ENCODE measurements at places on chromosomes 2 and 18.

DNA sequence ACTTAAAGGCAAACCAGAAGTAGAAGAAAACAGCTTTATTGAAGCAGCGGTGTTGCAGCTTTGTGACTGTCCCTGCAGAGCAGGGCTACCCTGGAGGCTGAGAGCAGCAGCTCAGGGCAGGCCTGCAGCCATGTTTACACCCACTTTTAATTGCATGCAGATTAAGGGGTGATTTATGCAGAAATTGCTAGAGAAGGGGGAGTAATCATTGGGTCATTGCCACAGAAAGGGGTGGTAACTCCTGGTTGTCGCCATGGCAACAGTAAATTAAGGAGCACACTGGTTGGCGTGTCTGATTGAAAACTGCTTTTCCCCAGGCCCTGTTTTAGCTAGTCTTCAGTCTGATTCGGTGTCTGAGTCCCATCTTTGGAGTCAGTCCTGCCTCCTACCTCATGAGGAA, 195.4 kb upstream of the HDAC4 start:
- DNase-seq: no peak

DNA sequence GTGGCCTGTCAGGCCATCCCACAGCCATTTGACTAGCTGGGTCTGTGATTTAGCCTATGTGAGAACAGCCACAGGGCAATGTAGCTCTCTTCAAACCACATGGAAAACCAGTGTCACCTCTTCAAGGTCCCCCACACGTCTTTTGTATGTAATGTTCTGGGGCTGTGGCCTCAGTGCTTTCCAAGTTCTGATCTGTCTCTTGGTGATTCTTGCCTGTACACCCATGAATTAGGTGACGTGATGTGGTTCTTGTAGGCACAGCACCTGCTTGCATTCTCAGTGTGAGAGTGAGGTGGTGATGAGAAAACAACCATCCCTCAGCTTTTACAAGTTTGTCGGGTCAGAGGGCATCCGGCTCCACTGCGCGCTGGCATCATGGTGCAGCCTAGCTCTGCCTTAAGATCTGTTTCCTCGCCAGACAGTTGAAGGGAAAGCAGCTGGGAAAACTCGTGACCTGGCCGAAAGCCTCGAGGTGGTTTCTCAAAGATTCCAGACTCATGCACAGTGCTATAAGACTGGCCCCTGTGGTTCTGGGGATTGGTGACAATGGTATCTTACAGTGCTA, 125.8 kb downstream of the TANC1 start:
- DNase-seq: peak; percentile 54

DNA sequence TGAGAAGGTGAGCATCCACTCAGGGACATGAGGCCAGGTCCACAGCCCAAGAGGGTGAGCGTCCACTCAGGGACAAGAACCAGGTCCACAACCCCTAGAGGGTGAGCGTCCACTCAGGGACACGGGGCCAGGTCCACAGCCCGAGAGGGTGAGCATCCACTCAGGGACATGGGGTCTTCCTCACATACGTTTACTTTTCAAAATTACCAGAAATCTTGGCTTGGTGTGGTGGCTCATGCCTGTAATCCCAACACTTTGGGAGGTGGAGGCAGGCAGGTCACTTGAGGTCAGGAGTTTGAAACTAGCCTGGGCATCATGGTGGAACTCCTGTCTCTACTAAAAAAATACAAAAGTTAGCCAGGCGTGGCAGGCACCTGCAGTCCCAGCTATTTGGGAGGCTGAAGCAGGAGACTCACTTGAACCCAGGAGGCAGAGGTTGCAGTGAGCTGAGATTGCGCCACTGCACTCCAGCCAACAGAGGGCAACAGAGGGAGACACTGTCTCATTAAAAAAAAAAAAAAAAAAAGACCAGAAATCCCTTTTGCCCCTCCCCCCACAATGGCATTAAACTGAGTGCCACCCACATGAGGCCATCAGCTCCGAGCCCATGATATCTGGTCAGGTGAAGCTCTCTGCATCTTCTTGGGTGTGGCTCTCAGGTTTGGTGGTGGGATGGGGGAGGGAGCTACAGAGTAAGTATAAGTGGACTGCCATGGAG, 9.0 kb upstream of the MBP start:
- DNase-seq: no peak

DNA sequence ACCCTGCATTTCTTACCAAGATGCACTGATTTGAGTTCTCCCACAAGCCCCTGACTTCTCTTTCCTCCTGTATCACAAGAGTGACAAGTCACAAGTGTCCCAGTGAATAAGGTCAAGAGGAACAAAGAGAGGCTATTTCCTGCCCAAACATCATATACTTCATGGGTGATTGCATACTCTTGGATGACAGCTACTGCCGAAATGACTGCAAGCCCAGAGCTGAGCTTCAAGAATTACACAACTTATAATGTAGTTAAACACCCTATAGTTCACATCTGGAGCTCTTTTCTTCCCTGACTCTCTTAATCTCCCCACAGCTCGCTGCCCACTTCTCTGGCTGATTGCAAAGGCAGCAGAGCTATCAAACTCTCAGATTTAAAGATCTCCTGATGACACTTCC, 289.7 kb upstream of the PARD3B start:
- DNase-seq: no peak

DNA sequence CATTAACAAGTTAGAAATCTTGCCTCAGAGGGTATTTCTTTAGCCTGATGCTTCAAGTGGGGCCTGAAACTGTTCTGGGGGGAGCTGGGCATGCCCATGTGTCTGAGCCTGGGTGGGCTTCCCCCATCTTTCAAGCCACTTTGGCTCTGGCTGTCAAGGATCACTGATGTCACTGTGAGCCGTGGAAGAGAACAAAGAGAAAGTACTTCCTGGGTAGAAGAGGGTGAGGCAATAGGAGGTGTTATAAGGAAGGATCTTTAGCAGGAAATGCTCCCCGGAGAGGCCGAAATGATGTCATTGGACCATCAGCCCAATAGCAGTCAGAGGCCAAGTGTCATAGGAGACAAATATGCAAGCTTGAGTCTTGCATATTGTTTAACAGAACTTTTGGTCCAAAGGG, 228.4 kb upstream of the MEX3C start:
- DNase-seq: no peak

DNA sequence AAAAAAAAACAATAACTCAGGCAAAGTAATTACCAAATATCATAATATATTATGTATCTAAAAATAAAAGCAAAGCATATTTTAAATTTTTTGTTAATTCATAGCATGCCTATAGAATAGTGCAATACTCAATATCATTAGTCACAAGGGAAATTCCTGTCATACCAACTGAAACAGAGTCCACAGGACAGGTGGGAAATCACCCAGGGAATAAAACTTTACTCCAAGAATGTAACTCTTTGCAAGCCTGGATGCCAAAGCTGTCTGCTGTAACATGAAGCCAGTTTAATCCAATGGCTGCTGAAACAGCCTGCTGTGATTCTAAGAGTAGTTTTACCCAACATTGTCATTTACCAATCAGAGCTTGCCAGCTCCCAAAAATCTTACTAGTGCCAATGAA, 40.0 kb upstream of the SULT1C3 start:
- DNase-seq: no peak

- DNase-seq: no peak
Observed at GRCh38 chr2:67574230-67574629, 177.1 kb downstream of the ETAA1 start.

DNA sequence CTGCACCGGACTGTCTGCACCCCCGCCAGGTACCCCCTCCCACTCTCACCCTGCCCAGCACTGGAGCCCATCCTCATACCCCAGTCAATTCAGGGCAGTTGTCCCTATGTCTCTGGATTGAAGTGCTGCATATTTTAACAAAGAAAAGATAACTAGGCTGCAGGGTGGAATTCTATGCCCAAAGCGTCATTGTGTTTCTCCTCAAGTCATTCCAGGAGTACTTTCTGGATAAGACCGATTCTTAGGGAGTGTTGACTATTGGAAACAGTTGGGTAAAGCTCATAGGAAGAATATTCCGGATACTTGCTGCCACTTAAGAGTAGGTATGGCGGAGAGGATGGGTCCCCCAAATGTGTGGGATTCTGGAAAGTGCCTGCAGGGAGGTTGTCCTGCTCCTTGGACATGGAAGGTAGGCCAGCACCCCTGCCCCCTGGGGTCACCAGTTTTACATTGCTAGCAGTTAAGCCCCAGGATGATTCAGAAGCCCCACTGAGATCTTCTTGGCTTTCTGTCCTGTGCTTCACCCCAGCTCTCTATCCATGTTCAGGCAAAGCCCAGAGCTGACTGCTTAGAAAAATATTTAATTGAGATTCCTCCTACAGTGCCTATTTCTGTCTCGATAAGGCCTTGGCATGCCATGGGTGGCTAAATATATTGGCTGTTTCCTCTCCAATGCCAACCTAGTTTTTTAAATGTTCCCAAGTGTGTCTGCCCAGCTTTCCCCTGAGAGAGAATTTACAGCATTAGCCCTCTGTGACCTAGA, 48.2 kb downstream of the RPL37A start:
- no peak for DNase-seq

DNA sequence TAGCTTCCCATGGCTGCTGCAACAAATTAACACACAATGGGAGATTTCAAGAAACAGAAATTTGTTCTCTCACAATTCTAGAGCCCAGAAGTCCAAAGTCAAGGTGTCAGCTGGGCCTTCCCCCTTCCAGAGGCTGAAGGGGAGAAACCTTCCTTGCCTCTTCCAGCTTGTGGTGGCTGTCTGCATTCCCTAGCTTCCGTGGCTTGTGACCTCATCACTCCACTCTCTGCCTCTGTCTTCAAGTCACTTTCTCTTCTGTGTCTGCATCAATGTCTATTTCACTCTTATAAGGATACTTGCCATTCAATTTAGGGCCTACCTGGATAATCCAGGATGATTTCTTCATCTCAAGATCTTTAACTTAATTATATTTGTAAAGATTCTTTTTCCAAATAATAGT, 16.8 kb upstream of the SRBD1 start:
- DNase-seq: no peak

DNA sequence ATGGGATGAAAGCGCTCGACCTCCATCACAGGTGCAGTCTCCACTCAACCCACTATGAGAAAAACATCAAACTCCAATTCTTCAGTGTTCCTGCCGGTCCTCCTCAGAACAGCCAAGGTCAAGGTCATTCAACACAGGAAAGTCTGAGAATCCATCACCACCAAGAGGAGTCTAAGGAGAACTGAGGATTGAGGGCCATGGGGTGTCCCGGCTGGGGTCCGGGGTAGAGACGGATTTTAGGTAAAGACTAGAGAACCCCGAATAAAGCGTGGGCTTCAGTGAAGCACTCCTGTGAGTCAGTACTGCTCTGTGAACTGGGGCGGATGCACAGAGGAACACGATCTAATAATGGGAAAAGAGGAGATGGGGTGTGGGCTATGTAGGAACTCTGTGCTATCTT, 41.8 kb downstream of the PTGR3 start:
- DNase-seq: no peak

- DNase-seq: no peak
Observed at GRCh38 chr2:207107551-207107950, 58.2 kb downstream of the KLF7 start.
